ENCODE measurements at places on chromosomes 13 and 19.

DNA sequence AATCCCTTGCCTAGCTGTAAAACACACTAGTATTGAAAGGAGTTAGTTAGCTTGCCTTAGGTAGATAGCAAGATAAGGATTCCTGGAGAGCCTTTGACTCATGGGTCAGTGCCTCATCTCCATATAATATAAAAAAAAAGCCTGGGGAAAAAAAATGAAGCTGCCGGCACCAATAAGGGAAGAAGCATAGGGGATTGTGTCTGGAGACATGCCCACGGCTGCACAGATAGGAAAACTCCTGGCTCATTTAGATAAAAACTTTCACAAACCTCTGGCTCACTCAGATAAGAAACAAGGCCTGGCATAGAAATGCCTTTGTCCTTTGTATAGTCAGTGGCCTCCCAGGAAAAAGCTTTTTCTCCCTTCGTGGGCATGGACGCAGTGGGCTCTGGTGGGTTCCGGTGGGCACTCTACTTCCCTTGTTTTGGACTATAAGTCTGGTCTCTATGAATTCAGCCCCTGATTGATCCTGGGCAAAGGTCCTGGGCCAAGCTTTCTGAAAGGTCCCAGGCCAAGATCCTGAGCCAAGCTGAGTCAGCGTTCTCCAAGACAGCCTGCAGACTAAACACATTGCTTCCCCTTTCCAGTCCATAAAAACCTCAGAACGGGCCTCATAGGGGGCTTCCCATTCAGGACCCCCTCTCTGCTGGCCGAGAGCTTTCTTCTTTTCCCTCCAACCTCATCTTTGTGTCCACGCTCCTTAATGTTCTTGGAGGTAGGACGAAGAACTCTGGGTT is 4.9 kb upstream of the OR7A17 start:
- DNase-seq: no peak

- no peak for DNase-seq
These were observed 77.3 kb upstream of the SLAIN1 start for GRCh38 chr13:77620138-77620537.

GRCh38 chr13:52711286-52711685 is 28.3 kb downstream of the CNMD start:
- DNase-seq: no peak

DNA sequence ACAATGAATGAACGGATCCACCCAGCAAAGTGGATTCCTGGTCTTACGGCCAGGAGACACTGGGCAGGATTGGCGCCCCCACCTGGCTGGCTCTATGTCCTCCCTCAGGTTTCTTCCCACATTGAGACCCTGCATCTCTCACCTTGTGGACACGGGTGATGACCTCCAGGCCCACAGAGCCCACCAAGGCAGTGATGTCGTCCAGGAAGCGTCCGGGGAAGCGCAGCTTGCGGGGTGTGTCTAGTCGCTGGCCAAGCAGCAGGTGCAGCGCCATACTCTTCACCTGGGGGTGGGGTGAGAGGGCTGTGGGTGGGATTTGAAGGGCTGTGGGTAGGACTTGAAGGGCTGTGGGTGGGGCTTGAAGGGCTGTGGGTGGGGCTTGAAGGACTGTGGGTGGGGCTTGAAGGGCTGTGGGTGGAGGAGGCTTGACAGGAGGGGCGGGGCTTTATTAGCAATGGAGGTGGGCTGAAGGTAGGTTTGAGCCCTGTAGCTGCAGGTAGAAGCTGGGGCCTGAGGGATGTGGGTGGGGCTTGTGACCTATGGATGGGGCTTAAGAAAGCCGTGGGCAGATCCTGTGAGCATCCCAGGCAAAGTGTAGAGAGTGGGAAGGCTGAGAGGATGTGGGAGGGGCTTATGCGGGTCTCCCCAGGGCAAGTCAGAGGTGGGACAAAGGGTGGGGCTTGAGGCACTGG is 12.1 kb upstream of the ANGPTL8 start:
- no peak for DNase-seq

GRCh38 chr19:11061952-11062351 is 27.3 kb upstream of the LDLR start:
- no peak for DNase-seq

All from esophagus squamous epithelium (tissue), 5 donors.